Suppressor macrophage treated with lipopolysaccharide for 1 hour (primary cell): ENCODE measurements at places on chromosomes 16 and 17.

- peak; percentile 91 for DNase-seq
Measured at GRCh38 chr17:1487939-1488825, 4.3 kb downstream of the MYO1C start.

DNA sequence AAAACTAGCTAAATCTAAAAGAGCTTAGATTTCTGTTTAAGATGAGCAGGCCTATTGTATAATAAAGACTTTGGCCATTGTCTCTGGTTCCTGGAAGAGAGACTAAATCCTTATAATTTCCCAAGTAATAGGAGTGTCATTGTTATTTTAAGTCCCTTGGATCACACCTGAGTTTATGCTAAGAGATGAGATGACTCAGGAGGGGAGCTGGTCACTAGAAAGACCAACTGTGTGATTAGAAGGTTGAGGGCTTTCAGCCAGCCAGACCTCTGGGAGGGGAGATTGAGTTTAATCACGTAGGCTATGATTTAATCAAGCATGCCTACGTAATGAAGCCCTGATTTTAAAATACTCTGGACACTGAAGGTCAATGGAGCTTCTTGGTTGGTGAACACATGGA lies 156.9 kb upstream of the C17orf78 start:
- DNase-seq = no peak

- no peak for DNase-seq
Measured at GRCh38 chr16:4217204-4218131, 24.4 kb downstream of the SRL start.

GRCh38 chr17:75394332-75394918 lies 11.1 kb downstream of the GRB2 start:
- DNase-seq = no peak
